ENCODE measurements at places on chromosomes 5 and 9. TPM values are rescaled to one million over a fixed set of nuclear protein-coding genes. Genes with fewer than 3 reads are reported as not detected.

The OBP2B gene
- total RNA-seq, result not detected

The CNTLN gene
- total RNA-seq, result 11.3 TPM

The MYOZ3 gene
- total RNA-seq, result 0.64 TPM

The IDNK gene
- 2.8 TPM for total RNA-seq

DNA sequence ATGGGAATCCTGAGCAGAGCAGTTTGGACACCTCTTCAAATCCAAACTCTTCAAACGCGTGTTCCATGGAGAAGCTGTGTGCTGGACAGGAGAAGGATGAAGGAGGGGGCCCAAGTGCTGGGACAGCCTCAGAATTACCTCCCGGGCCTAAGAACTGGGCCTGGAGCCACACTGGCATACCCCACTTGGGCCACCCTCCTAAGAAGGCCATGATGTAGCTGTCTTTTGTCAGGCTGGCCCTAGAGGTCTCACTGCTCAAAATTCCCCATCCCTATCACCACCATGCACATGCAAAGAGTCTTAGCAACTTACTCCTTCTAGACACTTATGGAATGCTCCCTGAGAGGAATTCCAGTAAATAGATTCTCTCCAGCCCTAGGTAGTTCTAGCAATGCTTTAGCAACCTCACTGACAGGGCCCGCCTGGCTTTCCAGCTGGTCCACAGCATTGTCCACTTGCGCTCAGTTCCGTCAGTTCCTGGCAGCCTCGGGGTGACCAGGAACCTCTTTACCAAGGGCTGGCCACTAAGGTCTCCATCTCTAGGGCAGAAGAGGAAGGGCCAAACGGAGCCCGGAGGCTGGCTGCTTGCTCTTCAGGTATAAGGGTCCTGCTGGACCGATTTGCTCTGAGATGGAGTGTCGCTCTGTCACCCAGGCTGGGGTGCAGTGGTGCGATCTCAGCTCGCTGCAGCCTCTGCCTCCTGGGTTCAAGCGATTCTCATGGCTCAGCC, 75.3 kb downstream of the RGS3 start:
- peaks cover 10% of the 10 kb centered on the region for H3K27me3 ChIP-seq
- H3K4me3 ChIP-seq, result no peak overlapping the region
- peaks cover 46% of the 10 kb centered on the region for H3K4me1 ChIP-seq
- DNase-seq, result no peak
- H3K27ac ChIP-seq, result no peak overlapping the region
- H3K36me3 ChIP-seq, result no peaks in the 10 kb centered on the region

- no peak overlapping the region for H3K4me3 ChIP-seq
- H3K36me3 ChIP-seq, result no peaks in the 10 kb centered on the region
- no peak for DNase-seq
Measured at GRCh38 chr9:135502168-135502872, 1.8 kb downstream of the MRPS2 start.

GRCh38 chr5:139410993-139411828, 7.3 kb upstream of the SPATA24 start:
- H3K4me1 ChIP-seq, result no peaks in the 10 kb centered on the region
- peaks cover 5% of the 10 kb centered on the region for H3K36me3 ChIP-seq
- no peaks in the 10 kb centered on the region for H3K27me3 ChIP-seq
- DNase-seq, result no peak

GRCh38 chr5:82917584-82917983, 159.6 kb downstream of the TMEM167A start:
- H3K4me1 ChIP-seq, result no peaks in the 10 kb centered on the region
- H3K27ac ChIP-seq, result no peak overlapping the region
- H3K27me3 ChIP-seq, result peaks cover 3% of the 10 kb centered on the region
- peaks cover 15% of the 10 kb centered on the region for H3K36me3 ChIP-seq
- H3K4me3 ChIP-seq, result no peak overlapping the region

- no peaks in the 10 kb centered on the region for H3K36me3 ChIP-seq
- peaks cover 5% of the 10 kb centered on the region for H3K4me1 ChIP-seq
- H3K4me3 ChIP-seq, result peak overlapping the region; percentile 79
- peaks cover 4% of the 10 kb centered on the region for H3K27me3 ChIP-seq
- no peak overlapping the region for H3K27ac ChIP-seq
Measured at GRCh38 chr5:161548487-161549094, 2.1 kb upstream of the GABRB2 start.

- peak overlapping the region; percentile 97 for H3K4me3 ChIP-seq
- peaks cover 24% of the 10 kb centered on the region for H3K27me3 ChIP-seq
Measured at GRCh38 chr5:129905473-129906176, 1.4 kb downstream of the CHSY3 start.

GRCh38 chr9:84677080-84677479, 7.6 kb downstream of the NTRK2 start:
- H3K4me3 ChIP-seq, result no peak overlapping the region
- no peaks in the 10 kb centered on the region for H3K4me1 ChIP-seq
- no peak for DNase-seq
- peaks cover 1% of the 10 kb centered on the region for H3K27me3 ChIP-seq

DNA sequence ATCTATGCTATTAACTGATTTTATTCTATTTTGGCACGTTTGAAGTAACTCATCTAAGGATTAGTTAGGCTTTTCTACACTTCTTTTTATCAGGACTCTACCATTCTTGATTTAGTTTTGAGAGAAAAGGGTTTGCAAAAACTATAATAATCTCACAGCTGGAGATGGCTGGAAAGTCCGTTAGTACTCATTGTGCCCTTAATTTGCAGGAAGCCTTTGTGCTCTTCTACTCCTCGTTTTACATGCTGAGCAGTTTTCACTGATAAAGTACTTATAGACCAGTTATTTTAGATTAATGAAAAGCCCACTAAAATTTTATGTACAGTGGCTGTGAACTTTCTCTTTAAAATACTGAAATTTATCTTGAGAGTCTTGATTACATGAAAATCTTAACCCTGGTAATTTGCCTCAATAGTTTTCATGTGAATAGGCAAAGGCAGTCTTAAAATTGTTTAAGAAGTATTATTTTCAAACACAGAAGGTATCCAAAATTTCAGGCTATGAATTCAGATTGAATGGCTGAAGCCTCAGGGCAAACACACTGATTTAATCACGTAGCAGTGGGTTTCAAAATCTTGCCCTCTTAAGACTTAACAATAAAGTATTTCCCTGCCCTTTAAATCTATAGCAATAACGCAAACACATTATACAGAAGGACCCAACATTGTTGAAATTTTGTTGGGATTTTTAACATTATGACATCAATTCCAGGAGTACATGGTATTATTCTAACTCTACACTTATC, 18.6 kb downstream of the MLLT3 start:
- H3K27ac ChIP-seq, result no peak overlapping the region
- no peaks in the 10 kb centered on the region for H3K36me3 ChIP-seq
- no peak for DNase-seq
- peaks cover 2% of the 10 kb centered on the region for H3K4me1 ChIP-seq
- H3K4me3 ChIP-seq, result no peak overlapping the region

GRCh38 chr9:73162987-73163768, 11.5 kb downstream of the ANXA1 start:
- DNase-seq, result no peak
- H3K27ac ChIP-seq, result no peak overlapping the region
- no peaks in the 10 kb centered on the region for H3K27me3 ChIP-seq
- H3K4me1 ChIP-seq, result no peaks in the 10 kb centered on the region
- H3K4me3 ChIP-seq, result no peak overlapping the region

DNA sequence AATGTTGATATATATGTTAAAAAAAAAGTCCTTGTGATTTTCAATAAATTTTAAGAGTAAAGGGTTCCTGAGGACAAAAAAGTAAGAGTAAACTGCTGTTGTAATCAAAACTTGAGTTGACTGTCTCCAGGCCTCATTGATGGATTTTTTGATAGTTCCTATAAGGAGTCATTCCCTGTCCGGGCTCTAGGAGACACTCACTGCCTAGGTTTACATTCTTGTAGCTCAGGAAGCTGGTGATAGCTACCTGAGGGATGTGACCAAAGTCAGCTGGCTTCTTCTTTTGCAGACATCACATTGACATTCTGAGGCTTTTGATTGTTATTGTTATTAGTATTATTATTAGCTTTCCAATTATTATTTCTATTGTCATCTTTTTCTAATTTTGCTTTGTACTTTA, 116.5 kb upstream of the FBXL7 start:
- H3K27me3 ChIP-seq, result peaks cover 2% of the 10 kb centered on the region
- no peak for DNase-seq
- H3K4me1 ChIP-seq, result peaks cover 6% of the 10 kb centered on the region
- no peak overlapping the region for H3K4me3 ChIP-seq

DNA sequence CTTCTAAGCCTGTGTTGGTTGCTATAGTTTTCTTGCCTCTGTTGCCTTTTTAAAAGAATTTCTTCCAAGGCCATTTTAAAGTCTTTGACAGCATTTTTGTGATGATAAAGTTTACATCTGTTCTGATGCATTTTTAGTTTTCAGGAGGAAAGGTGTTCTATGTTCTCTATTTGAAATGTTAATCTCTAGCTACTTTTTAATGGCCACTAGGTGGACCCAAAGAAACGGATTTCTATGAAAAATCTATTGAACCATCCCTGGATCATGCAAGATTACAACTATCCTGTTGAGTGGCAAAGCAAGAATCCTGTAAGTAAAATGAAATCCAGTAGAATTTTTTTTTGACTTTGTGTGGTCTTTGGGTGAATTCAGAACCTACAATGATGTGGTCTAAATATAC, 60.2 kb downstream of the MELK start:
- no peaks in the 10 kb centered on the region for H3K27me3 ChIP-seq
- DNase-seq, result no peak
- H3K4me1 ChIP-seq, result no peaks in the 10 kb centered on the region
- no peak overlapping the region for H3K4me3 ChIP-seq
- H3K27ac ChIP-seq, result no peak overlapping the region
- H3K36me3 ChIP-seq, result no peaks in the 10 kb centered on the region

DNA sequence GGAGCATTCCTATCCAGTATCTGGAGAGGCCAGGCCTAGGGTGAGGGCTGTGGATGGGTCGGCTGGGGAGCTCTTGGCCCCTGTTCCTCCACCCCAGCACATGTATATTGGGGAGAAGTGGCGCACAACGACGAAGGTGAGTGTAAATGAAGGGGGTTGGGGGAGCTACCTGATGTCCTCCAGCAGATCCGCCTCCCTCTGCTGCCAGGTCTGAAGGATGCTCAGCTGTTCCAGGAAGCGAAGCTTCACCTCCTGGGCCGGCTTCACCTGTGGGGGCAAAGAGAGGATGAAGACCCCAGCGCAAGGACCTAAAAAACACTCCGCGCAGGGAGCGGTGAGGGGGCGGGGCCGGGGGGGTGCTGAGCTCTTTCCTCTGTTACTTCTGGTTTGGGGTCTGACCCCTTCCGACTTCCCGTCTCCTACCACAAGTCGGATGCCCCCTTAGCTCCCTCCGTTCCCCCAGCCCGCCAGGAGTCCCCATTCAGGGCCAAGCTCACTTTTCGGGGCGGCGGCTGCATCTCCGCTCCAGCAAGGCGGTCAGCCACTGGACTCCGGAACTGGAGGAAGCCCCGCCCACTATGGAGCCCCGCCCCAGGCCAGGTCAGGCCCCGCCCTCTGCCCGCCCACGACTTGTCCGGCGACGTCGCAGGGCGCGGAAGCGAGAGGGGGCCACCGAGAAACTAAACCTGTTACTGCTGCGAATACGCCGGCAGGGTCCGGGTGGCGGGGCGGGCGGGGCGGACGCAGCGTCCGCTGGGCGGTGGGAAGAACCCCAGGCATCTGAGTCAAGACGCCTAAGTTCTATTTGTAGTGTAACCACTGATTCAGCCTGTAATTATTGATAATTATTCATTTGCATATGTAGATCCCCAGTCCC, at the start of gene FCHSD1:
Gene FCHSD1, minus strand, starts transcription at position 568 of the 877 bp plus-strand sequence. Its CDS starts 50 bp downstream, at position 518.
- DNase-seq, result peak; percentile 94
- peak within 1 kb of the TSS; percentile 99 for H3K4me3 ChIP-seq
- H3K36me3 ChIP-seq, result no peaks in the 10 kb centered on the region
- H3K4me1 ChIP-seq, result no peaks in the 10 kb centered on the region
- H3K27me3 ChIP-seq, result peaks cover 7% of the 10 kb centered on the region

DNA sequence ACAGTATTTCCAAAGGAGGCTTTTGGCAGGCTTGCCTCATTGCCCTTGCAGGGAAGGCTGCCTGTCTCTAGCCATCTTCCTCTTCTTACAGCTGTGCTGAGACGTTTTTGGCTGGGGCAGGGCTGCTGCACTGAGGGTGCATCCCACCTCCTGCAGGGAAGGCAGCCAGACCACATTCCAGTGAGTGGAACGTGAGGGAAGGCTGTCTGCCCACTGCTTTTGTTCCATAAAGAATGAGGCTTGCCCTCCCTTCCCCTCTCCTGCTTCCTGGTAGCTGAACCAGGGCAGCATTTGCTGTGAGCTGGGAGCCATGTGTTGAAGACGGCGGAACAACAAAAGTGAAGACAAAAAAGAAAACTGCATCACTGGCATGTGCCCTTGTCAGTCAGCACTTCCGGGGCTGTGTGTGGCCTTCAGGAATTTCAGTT, 16.8 kb downstream of the MGAT1 start:
- H3K36me3 ChIP-seq, result no peaks in the 10 kb centered on the region
- no peak overlapping the region for H3K27ac ChIP-seq
- peaks cover 24% of the 10 kb centered on the region for H3K4me1 ChIP-seq
- H3K27me3 ChIP-seq, result no peaks in the 10 kb centered on the region
- no peak overlapping the region for H3K4me3 ChIP-seq
- DNase-seq, result no peak

- H3K4me1 ChIP-seq, result no peaks in the 10 kb centered on the region
- DNase-seq, result no peak
- no peaks in the 10 kb centered on the region for H3K27me3 ChIP-seq
- no peak overlapping the region for H3K27ac ChIP-seq
Measured at GRCh38 chr9:4704129-4704528, 24.8 kb downstream of the CDC37L1 start.

Measured in glutamatergic neuron (in vitro differentiated cells).